ENCODE measurements at places on chromosomes 3 and 15. TPM values are rescaled to one million over a fixed set of nuclear protein-coding genes. Genes with fewer than 3 reads are reported as not detected.

DNA sequence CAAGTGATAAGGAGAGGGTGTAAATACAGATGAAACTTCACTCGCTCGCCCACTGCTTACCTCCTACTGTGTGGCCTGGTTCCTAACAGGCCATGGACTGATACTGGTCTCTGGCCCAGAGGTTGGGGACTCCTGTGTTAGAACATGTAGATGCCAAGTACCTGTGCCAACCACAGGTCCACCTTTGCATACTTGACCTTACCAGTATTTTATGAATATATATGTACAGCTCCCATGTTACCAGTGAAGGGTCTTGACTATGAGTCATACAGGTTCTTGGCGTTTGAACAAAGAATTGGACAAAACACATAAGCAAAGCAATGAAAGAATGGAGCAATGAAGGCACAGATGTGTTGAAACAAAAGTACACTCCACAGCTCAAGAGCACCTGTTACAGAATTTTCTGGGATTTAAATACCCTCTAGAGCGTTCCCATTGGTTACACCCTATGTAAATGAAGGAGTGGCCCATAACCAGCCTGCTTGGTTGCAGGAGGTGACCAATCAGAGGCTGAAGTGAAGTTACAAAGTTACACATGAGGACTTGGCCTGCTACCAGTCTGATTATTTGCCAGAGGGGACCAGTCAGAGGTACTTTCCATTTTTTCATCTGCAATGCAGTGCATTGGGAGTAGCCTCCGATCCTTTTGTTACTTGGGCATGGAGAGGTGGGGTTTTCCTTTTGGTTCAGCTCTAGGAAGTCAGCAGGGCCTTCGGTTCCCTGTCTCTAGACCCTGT is 1.7 kb upstream of the GFM1 start:
- no peak overlapping the region for H3K4me3 ChIP-seq
- H3K4me1 ChIP-seq: peaks cover 2% of the 10 kb centered on the region
- DNase-seq: no peak
- no peak overlapping the region for H3K27ac ChIP-seq

MGLL gene
- 85.3 TPM for total RNA-seq

DNA sequence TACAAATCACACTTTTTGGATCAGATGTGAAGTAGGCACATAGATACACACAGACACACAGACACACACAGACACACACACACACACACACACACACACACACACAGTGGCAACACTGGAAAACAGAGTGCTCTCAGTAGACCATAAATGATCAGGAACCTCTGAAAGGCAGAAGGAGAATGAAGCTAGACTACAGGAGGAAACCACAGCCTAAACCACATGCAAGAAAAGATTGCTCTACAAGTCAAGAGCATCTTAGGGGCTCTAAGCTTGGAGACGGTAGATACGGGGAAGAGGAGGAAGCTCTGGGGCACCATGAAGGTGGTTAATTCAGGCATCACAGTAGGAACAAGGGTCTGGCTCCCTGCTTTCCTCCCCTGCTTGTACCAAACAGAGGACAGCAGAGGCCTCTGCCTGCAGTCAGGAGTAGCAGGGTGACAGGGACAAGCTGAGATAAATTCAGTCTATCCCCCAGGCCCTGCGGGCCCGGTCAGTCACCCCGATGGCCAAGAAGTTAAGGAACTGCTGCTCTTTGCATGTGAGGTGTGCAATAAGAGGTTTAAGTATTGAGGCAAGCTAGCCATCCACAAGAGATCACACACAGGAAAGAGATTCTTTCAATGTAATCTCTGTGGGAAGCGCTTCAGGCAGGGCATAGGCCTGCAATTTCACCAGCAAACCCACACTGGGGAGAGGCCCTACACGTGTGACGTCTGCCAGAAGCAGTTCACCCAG is 23.5 kb upstream of the ARPIN start:
- no peaks in the 10 kb centered on the region for H3K36me3 ChIP-seq
- no peaks in the 10 kb centered on the region for H3K4me1 ChIP-seq
- DNase-seq: no peak
- H3K27ac ChIP-seq: no peak overlapping the region

CTXN2 gene
- not detected for total RNA-seq

SLC6A20 gene
- 0.10 TPM for total RNA-seq

GRCh38 chr3:174720717-174721116 is 138.4 kb upstream of the NAALADL2 start:
- H3K27me3 ChIP-seq: no peaks in the 10 kb centered on the region
- no peaks in the 10 kb centered on the region for H3K4me1 ChIP-seq
- H3K36me3 ChIP-seq: no peaks in the 10 kb centered on the region
- DNase-seq: no peak
- no peak overlapping the region for H3K27ac ChIP-seq

- no peak for DNase-seq
- no peaks in the 10 kb centered on the region for H3K4me1 ChIP-seq
- H3K36me3 ChIP-seq: no peaks in the 10 kb centered on the region
- no peak overlapping the region for H3K4me3 ChIP-seq
- no peaks in the 10 kb centered on the region for H3K27me3 ChIP-seq
These were observed 911.4 kb downstream of the EPHA3 start for GRCh38 chr3:90018779-90019178.

GRCh38 chr3:61181874-61182273 is 69.4 kb downstream of the FHIT start:
- no peak for DNase-seq
- H3K27me3 ChIP-seq: no peaks in the 10 kb centered on the region
- no peak overlapping the region for H3K27ac ChIP-seq
- no peaks in the 10 kb centered on the region for H3K36me3 ChIP-seq
- H3K4me3 ChIP-seq: no peak overlapping the region

DNA sequence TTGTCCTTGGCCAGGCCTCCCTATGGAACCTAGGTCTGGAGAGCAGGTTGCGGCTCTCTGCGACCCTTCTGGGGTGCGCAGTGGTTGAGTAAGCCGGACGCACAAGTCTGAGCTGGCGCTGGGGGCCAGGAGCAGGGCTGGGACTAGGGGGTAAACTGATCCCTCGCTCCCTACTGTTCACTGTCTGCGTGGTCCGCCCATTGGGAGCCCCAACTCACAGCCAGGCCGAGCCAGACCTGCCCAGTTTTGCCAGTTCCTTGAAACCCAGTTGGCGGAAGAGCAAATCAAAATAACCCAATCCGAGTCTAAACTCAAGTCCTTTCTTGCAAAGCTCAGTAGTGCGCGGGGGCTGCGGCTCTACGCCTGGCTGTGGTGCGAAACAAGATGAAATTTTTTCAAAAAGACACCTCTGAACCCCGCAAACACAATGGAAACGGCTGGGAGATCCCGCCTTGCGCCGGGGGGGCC is 17.5 kb downstream of the RGMA start:
- no peaks in the 10 kb centered on the region for H3K4me1 ChIP-seq
- no peak overlapping the region for H3K27ac ChIP-seq
- no peaks in the 10 kb centered on the region for H3K36me3 ChIP-seq
- peak overlapping the region; percentile 72 for H3K4me3 ChIP-seq
- no peak for DNase-seq

DNA sequence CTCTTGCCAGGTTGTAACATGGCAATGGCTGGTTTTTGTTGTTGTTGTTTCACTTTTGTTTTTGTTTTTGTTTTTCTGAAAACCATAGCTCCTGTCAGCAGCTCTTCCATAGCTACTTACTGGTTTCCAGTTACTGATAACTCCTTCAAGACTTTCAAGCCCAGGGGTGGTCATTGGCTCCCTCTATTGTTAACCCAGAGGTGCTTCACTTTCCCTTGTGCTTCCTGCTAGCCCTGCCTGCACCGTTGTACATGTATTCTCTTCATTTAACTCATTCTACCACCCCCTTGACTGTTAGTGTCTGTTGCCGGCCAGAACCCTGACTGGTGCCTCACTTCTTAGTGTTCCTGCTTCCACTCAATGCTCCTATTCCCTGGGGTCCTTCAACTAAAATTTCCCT is 4.2 kb upstream of the TRAT1 start:
- H3K36me3 ChIP-seq: no peaks in the 10 kb centered on the region
- H3K4me3 ChIP-seq: no peak overlapping the region
- no peak for DNase-seq
- H3K27me3 ChIP-seq: no peaks in the 10 kb centered on the region
- H3K4me1 ChIP-seq: no peaks in the 10 kb centered on the region

- H3K4me1 ChIP-seq: no peaks in the 10 kb centered on the region
- DNase-seq: no peak
- no peak overlapping the region for H3K4me3 ChIP-seq
- H3K27ac ChIP-seq: no peak overlapping the region
- H3K27me3 ChIP-seq: no peaks in the 10 kb centered on the region
These were observed 76.7 kb downstream of the ADAMTS17 start for GRCh38 chr15:100264994-100265640.

DNA sequence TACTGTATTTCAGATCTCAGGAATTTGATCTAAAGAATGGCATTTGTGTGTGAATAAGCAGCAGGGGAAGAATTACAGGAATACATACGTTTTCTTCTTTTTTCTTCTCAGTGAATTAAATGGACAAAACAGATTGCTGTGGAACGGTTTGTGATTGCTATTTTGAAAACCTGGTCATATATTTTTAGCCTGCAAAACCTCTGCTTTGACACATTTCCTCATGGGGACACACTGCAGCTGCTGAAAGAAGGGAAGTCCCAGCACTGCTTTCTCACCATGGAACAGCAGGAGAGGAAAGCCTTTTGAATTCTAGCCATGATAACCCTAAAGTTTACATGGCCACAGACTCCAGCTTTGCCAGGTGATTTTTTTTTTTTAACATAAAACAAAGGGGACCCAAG is 315.0 kb downstream of the OXSM start:
- H3K4me3 ChIP-seq: no peak overlapping the region
- H3K36me3 ChIP-seq: no peaks in the 10 kb centered on the region
- H3K27ac ChIP-seq: no peak overlapping the region
- no peaks in the 10 kb centered on the region for H3K27me3 ChIP-seq
- peaks cover 9% of the 10 kb centered on the region for H3K4me1 ChIP-seq

GRCh38 chr15:73114064-73114463 is 61.8 kb downstream of the NEO1 start:
- DNase-seq: no peak
- H3K27me3 ChIP-seq: no peaks in the 10 kb centered on the region
- H3K27ac ChIP-seq: no peak overlapping the region
- no peaks in the 10 kb centered on the region for H3K4me1 ChIP-seq
- no peak overlapping the region for H3K4me3 ChIP-seq

DNA sequence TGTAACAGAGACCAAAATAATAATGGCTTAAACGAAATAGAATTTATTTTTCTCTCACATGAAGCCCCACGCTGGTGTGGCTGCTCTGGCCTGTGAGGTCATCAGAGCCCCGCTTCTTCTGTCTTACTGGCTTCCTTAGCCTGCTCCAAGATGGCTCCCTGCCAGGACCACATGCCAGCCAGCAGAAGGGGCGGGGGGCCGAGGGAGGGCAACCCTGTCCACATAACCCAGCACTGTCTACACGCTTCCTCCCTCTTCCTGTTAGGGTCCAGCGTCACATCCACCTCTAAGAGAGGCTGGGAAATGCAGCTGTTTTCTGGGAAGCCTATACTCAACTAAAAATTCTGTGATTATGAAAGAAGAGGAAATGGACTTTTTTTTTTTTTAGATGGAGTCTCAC is 107.9 kb upstream of the DLG1 start:
- peak; percentile 73 for DNase-seq
- no peak overlapping the region for H3K27ac ChIP-seq
- no peaks in the 10 kb centered on the region for H3K36me3 ChIP-seq
- no peaks in the 10 kb centered on the region for H3K27me3 ChIP-seq
- no peak overlapping the region for H3K4me3 ChIP-seq

DNA sequence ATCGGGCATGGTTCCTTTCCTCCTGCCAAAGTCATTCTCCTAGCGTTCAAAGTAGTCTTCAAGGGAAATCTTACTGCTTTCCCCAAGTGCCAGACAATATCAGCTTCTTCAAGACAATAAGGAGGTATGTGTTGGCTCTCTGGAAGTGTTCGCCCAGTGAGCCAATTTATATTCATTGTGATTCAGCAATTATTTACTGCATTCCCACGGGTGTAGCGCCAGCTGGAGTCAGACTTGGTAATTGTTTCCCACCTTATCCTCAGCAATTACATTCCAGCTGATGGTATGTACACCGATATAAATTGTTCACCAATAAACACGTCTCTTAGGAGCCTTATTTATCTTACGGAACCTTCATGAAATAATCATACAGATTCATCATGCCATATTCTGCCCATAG is 103.6 kb upstream of the CTNNB1 start:
- no peaks in the 10 kb centered on the region for H3K4me1 ChIP-seq
- no peak overlapping the region for H3K4me3 ChIP-seq
- H3K27ac ChIP-seq: no peak overlapping the region
- no peaks in the 10 kb centered on the region for H3K27me3 ChIP-seq
- DNase-seq: no peak

DNA sequence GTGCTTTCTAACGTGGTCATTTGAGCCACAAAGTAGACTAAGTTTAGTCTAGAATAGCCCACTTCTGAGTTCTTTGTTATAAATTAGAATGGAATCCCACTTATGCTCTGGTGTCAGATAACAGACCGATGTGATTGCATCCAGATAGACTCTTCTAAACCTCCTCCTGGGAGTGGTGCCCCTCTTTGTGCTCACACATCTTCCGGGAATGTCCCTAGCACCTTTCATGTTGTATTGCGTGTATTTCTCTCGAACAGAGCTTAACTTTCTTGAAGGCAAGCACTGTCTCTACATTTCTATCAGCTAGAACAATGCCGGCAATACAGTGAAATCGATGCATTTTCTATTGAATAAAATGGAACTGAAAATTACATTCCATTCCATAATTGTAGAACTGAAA is 23.0 kb downstream of the CP start:
- H3K36me3 ChIP-seq: no peaks in the 10 kb centered on the region
- no peaks in the 10 kb centered on the region for H3K4me1 ChIP-seq
- no peak overlapping the region for H3K4me3 ChIP-seq
- DNase-seq: no peak

DNA sequence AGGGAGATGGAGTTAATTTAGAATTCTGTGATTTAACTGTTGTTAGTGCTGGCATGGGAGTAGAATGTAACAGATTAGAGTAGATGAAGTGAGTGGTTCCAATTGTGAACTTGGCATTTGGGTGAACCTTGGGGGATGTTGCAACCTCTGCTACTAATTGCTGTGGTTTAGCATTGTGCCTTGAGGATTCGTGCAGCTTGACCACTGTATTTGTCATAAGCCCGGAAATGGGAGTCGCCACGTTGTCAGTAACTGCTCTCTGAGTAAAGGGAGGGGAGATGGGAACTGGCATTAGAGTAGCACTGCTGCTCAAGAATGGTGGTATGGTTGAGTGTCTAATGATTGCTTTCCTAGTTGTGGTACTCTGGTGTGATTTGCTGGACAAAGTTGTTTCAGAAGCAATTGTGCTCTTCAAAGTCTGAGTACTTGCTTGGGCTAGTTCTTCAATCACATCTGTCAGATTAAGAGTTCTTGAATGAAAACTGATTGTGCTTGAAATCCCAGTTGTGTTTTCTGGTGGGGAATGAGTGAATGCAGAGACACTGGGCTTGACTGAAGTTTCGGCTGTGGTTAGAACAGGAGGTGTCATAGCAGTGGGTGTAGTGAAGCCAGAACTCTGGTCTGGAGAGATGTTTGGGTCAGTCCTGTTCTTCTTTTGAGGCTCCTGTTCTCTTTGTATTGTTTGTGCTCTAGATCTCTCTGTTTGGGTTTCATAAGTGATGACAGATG is 15.4 kb downstream of the IGSF10 start:
- peak; percentile 66 for DNase-seq
- no peak overlapping the region for H3K4me3 ChIP-seq
- H3K27ac ChIP-seq: no peak overlapping the region
- no peaks in the 10 kb centered on the region for H3K4me1 ChIP-seq
- H3K36me3 ChIP-seq: no peaks in the 10 kb centered on the region

GRCh38 chr3:7764115-7764514 is 737.5 kb upstream of the LMCD1 start:
- H3K36me3 ChIP-seq: no peaks in the 10 kb centered on the region
- H3K27me3 ChIP-seq: no peaks in the 10 kb centered on the region
- H3K4me3 ChIP-seq: no peak overlapping the region
- H3K4me1 ChIP-seq: no peaks in the 10 kb centered on the region
- no peak for DNase-seq

HYAL1 gene
- 9.3 TPM for total RNA-seq
